ENCODE measurements at places on chromosomes 7 and 10.

DNA sequence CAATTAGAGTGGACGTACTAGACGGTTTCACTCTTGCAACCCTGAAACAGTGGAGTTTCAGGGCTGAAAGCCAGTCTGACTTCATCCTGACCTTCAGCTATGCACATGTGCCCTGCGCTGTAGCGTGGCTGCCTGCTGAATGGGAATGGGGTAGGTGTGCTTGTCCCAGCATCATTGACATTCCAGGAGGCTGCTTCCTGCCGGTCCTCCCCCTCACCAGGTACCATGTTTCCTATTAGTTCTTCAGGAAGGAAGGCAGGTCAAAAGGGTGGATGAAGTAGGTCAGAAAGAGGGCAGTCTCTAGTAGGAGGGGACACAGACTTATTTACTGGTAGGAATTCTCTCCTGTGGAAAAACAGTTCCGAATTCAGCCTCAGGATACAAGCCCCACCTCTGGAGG is 551.8 kb upstream of the GALNT17 start:
- no peak for DNase-seq

DNA sequence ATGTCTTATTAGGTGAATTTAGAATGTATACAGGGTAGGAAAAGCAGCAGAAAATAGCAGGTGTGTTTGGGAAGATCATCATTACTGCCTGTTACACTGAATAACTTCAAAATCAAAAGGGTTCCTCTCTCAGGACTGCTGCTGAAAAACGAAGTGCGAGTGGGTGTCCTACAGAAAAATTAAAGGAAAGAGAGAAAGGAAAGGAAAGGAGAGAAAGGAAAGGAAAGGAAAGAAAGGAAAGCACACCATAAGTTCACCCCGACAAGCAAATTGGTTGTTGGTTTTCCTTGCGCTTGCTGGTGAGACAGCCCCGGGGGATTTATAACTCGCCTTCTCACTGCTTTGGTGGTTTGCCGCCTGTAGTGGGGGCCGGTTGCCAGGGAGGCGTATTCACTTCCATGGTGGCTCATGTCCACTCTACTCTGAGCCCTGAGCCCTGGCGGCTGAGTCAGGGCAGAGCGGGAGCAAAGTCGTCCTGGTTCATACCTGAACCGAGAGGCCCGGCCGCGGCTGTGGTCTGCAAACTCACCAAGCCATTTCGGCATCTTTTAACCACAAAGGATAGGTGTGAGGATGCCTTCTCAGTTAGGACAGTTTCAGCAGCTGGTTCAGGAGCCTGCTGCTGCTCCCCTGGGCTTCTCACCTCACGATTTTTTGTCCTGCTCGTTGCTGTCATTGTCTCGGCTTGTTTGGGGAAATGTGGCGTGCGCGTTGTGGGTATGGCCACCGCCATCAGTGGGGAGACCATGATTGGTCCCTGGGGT is 26.1 kb downstream of the INPP5A start:
- no peak for DNase-seq

GRCh38 chr7:13225068-13225467 is 537.6 kb downstream of the ARL4A start:
- no peak for DNase-seq

DNA sequence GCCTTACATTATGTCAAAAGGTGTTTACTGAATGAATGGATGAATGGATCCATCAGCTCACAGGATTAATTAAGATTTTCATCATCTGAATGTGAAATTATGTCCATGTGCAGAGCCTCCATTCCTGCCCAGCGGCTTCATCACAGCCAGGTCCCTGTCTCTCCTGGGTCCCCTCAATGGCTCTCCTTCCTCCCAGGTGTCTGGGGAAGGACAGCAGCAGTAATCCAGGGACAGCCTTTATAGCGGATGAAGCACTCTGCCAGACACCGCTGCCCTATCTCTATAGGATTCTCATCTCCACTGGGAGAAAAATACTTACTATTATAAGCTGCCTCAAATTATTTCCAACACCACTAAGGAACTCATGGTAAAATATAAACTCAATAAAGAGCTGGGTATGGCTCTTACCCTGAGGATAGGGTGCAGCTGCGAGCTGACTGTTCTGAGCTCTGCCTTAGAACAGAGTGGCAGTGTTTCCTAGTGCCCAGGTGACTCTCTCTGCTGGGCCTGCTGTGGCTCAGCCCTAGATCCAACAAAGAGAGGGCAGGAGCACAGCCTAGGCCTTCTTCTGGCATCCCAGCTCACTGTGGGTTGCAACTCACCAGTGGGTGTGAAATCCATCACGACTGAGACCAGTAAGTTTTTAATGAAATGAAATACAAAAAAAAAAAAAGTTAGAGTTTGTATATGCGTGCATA is 38.3 kb downstream of the GPRIN2 start:
- DNase-seq, result no peak

DNA sequence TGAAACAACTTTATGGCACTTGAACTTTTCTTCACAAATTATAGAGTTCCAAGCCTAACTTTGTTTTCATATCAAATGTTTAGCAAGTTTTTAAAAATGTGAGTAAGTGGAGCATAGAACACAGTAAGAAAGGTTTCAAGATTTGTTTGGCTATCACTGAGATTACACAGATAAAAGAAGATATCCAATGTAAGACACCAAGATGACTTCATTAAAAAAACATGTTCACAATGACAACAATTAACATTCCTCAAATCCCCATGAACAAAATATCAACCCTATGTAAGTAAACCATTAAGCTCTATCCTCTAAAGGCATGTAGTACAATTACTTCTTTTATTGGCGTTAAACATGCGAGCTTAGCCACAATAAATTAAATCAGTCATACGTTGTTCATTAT is 129.7 kb downstream of the RELN start:
- DNase-seq, result no peak

- DNase-seq, result no peak
Measured at GRCh38 chr10:132939957-132940790, 2.2 kb downstream of the CFAP46 start.

- no peak for DNase-seq
Measured at GRCh38 chr7:134702366-134703240, 56.0 kb downstream of the BPGM start.

DNA sequence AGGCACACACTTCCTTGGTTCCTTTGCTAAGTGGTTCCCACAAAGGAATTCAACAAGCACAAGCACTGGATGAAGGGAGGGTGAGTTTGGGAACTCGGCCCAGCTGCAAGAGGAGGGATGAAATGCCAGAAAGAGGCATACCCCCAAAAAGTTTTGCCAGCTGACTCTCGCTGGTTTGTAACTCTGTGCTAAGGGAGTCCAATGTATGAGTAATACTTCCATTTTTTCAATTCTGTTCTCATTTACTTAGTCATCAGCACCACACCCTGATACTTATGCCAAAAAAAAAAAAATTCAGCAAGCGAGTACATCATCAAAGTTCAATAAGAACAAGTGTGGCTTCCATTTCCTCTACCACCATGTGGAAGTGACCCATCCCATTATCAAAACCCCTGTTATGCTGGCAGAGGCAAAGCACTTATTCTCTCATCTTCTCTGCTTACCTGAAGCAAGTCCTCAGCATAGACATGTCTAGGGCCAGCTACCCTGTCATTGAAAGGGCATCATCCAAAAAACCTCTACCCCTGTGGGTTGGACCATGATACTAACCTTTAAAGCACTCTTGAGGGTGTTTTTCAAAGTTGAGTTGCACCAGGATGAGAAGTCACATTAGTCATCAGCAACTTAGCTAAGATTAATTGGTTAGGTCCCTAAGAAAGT is 6.9 kb upstream of the HYCC1 start:
- DNase-seq, result peak; percentile 79

DNA sequence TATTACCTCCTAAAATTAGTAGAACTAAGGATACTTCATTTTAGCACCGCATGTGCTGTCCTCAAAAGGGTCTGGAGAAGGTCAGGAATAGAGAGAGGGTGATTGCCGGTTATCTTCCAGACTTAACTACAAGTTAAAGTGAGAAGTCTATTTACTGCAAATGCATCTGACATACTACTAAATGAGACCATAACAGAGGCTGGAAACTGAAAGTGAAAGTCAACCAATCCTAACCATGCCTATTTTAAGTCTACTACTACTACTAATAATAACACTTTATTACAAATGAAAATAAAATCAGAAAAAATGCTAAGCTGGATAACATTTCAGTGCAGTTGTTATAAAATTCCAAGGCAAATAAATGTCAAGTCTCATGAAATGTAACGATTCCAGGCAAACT is 244.7 kb downstream of the KIF20B start:
- no peak for DNase-seq

- no peak for DNase-seq
Measured at GRCh38 chr7:11327633-11328032, 354.0 kb downstream of the PHF14 start.

GRCh38 chr10:21993360-21994001 is 10.0 kb downstream of the DNAJC1 start:
- DNase-seq, result no peak

GRCh38 chr7:92644406-92645113 is 54.4 kb upstream of the FAM133B start:
- no peak for DNase-seq

- no peak for DNase-seq
Measured at GRCh38 chr7:121480058-121480457, 84.0 kb upstream of the FAM3C start.

DNA sequence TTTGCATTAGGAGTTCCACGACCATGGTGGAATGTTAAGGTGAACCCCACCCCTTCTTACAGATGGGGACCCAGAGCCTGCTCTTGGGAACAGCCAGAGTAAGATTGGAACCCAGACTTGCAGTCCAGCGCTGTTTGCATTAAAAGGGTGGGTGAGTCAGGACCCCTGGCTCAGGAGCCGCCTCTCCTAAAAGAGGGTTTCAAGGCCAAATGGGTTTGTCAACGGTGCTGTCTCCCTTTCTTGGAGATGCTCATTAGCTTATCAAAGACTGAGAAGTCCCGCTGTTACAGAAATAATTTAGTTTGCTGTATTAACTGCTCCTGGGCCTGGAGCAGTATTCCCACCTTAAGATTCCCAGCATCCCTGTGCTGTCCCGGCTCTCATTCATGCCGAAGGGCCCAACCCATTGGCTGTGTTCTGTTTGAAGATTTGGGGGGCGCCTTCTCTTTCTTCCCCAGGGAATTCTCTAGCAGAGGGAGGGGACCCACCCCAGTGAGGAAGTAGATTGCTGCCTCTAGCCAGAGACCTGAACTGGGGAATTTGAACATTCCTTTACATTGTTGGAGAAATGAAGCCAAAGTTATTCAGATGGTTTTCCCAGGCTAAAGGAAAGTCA is 1.8 kb downstream of the MARVELD1 start:
- DNase-seq, result no peak

DNA sequence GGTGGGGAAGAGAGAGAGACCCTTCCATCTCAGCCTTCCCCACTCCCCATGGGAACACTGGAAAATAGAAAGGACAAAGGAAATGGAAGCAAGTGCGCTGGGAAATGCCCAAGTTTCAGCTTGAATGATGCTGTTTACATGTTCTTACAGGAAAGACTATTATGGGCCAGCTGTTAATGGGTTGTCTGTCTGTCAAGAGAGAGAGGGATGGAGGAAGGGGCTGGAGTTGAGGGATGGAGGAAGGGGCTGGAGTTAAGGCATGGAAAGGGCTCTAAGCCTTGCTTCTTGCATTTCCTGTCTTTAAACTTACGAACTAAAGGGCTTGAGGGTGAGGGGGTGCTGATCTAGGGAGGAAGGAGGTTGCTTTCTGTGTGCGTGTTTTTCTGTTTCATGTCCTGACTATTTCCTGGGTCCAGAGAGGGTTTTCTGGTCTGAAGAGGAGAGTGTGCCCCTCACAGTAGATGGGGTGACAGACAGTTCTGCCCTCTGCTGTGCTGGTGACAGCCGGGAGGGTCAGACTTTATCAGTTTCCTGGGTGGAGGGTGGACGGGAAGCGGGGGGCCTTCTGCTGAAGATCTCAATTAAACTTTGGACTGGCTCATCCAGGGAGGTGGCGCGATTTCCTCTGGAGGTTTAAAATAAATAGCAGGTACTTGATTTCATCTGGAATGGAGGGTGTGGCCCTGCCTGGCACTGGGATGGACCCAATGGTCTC is 30.5 kb downstream of the GRK5 start:
- DNase-seq, result no peak

DNA sequence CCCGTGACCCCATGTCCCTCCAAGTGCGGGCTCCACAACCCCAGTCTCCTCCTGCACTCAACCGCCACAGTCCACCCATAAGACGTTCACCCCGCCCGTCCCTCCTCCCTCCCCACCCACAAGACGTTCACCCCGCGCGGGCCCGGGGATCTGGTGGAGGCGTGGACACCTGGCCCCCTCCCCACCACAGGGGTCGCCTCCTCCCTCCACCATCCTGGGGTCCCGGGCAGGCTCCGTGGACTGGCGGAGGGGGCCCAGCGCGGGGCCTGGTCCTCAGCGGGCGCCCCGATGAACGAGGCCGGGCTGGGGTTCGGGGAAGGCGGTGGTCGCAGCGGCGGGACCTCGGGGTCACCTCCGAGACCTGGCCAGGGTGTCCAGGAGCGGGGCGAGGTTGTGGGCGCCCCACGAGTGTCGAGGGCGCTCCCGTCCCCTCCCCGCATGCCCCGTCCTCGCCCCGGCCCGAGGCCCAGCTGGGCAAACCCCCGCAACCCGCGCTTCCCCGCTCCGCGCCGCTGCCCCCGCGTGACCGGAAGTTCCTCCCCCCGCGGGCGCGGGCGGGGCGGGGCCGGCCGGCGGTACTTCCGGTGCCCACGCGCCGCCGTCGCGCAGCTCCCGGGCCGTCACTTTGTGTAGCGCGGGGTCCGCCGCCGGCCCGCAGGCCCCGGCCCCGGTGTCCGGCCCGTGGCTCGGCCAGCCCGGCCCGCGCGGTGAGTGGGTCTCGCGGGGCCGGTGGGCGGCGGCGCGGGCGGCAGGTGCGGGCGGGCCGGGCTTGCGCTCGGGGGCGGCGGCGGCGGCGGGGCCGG is at the start of gene ZNF316:
ZNF316 (plus strand) TSS at position 578 of the 803 bp plus-strand sequence. CDS start 5,092 bp downstream, outside the sequence.
- no peak for DNase-seq

DNA sequence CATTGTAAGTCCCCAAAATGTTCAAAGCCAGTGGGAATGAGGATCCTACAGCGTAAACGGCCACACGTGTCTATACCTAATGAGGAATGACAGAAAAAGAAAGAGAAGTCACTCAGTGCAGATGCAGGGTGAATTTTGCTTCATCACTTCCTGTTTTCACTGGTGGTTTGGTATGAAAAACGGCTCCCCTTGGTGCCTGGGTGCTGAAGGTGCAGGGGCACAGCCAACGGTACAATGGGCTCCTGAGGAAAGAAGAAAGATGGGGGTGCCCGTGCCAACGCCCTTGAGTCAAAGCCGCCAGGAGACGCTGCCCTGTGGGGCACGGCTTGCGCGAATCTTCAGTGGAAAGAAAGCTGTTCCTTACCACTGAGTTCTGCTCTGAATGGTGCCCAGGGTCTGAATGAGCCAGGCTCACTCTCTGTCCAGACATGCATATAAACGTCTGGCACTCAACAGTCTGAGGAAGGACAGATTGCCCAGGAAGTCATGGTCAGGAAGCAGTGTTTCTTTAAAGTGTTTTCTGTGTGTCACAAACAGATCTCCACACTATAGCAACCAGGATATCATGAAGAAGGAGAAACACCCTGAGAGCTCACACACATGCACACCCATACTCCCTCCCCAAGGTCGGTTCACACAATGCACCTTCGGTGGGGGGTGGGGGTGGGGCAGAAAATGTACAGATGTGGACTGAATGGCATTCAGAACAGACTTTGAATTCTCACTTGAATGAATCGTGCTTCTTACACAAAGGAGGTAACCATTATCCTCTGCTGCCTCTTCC is 105.8 kb downstream of the ELMO1 start:
- no peak for DNase-seq

GRCh38 chr7:110762546-110763225 is 328.2 kb upstream of the LRRN3 start:
- DNase-seq, result no peak

Data from coronary artery (tissue), 2 donors.